ENCODE measurements at places on chromosomes 16 and 17. TPM values are rescaled to one million over a fixed set of nuclear protein-coding genes. Genes with fewer than 3 reads are reported as not detected.
A peak's percentile ranks its signal among the peaks of the same experiment; 100 is the strongest.

OSGIN1 gene
- total RNA-seq = 6.5 TPM

- no peak overlapping the region for H3K4me3 ChIP-seq
- no peak overlapping the region for H3K27ac ChIP-seq
- no peaks in the 10 kb centered on the region for H3K36me3 ChIP-seq
These were observed 104.4 kb upstream of the CLEC3A start for GRCh38 chr16:77917971-77918370.

DNA sequence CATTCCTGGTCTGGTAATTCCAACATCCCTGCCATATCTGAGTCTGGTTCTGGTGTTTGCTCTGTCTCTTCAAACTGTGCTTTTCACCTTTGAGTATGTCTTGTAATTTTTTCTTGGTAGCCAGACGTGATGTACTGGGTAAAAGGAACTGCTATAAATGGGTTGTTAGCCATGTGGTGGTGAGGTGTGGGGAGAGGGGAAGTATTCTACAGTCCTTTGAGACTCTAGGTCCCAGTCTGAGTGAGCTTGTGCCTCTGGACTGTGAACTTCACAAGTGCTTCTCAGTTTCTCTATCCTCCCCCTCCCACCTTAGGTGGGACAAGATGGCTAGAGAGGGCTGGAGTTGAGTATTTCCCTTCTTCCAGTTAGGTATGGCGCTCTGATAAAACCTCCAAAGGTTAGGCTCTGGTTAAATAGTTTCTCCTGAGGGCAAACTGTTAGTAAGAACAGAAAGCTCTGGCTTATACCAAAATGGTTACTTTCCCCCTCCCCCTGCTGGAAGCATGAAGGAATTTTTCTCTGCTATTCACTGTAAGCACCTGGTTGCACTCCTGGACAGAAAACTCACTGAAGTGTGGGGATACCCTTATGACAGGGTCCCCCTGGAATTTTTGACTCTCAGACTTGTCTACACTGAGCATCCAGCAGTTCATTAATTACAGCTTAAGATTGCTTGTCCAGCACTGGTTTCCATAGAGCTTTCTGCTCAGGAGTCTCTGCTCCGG lies 87.8 kb downstream of the MARCHF10 start:
- H3K27me3 ChIP-seq = no peaks in the 10 kb centered on the region
- no peak overlapping the region for H3K27ac ChIP-seq
- H3K4me1 ChIP-seq = no peaks in the 10 kb centered on the region

- H3K27me3 ChIP-seq = no peaks in the 10 kb centered on the region
- no peaks in the 10 kb centered on the region for H3K4me1 ChIP-seq
- H3K27ac ChIP-seq = no peak overlapping the region
- no peaks in the 10 kb centered on the region for H3K36me3 ChIP-seq
- no peak for DNase-seq
These were observed 91.4 kb upstream of the CACNG5 start for GRCh38 chr17:66743511-66743910.

GRCh38 chr16:85626191-85626981 lies 13.3 kb downstream of the GSE1 start:
- DNase-seq = no peak
- no peaks in the 10 kb centered on the region for H3K27me3 ChIP-seq
- no peaks in the 10 kb centered on the region for H3K36me3 ChIP-seq
- H3K27ac ChIP-seq = peak overlapping the region; percentile 92

DNA sequence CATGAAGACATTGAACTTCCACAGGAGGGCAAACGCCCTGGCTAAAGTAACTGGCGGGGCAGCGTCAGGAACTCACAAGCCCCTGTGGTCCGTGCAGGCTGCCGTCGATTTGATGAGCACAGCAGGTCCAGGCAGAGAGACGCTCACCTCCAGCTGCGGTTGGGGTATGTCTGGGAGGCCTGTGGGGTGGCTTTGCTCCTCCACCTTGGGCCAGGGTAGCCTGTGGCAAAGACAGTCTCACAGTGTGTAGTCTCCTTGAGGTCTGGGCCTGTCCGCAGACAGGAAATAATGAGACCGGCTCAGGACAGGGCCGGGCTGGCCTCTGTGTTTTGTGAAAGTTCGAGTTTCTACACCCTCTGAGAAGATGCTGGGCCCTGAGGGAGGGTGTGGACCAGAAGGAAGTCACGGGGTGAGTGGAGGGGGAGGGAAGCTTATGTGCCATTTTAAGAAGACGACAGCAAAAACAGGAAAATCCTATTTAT lies 103.3 kb downstream of the METRNL start:
- DNase-seq = peak; percentile 79
- H3K4me3 ChIP-seq = no peak overlapping the region
- H3K27me3 ChIP-seq = no peaks in the 10 kb centered on the region
- no peaks in the 10 kb centered on the region for H3K36me3 ChIP-seq

Measured in right atrium auricular region (tissue), 2 donors.